ENCODE measurements at places on chromosomes 3 and 15.

DNA sequence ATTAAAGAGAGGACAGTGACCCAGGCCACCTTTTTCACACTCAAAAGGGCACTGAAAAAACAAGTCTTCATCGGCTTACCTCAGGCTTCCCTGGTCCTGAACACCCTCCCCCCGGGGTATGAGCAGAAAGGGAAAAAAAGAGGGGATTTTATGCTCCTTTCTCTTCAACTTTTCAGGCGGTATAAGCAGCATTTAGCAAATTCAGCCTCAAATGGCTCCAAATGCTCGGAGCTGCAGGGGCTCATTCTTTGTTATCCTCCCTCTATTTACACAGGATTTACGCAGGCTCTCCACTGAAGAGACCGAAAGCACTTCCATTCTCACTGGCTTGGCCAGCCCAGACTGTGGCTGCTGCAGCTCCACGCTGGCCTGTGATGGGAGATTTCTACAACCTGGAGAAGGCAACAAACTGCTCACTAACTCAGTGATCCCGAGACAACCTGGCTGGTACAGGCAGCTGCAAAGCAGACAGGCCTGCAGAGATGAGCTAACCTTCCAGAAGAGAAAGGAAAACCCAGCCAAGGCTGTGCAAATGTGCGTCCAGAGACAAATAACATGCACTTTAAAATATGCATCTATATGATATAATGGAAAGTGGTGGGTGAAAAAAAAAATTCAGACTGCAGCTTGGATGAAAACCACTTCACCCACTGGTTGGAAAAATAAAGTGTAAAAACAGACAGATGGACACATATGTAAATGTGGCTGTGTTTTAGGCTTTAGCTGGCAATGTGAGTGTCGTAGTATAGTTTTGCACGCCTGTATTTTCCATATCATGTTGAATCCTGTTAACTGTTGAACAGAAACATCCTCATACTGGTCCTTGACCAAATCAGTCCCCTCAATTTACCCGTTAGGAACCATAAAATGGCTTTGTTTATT lies 54.2 kb downstream of the MEIS2 start:
- no peak for DNase-seq

DNA sequence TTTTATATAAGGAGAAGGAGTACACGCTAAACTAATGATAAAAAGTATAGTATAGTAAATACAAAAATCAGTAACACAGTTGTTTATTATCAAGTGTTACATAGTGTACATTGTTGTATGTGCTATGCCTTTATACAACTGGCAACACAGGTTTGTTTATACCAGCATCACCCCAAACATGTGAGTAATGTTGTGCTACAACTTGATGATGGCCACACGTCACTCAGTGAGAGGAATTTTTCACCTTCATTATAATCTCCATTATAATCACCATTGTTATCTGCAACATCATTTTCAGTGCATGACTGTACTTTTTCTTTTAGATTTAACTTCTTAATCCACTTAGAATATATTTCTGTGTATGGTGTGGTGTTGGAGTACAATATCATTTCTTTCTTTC lies 204.0 kb upstream of the CTNNB1 start:
- no peak for DNase-seq

DNA sequence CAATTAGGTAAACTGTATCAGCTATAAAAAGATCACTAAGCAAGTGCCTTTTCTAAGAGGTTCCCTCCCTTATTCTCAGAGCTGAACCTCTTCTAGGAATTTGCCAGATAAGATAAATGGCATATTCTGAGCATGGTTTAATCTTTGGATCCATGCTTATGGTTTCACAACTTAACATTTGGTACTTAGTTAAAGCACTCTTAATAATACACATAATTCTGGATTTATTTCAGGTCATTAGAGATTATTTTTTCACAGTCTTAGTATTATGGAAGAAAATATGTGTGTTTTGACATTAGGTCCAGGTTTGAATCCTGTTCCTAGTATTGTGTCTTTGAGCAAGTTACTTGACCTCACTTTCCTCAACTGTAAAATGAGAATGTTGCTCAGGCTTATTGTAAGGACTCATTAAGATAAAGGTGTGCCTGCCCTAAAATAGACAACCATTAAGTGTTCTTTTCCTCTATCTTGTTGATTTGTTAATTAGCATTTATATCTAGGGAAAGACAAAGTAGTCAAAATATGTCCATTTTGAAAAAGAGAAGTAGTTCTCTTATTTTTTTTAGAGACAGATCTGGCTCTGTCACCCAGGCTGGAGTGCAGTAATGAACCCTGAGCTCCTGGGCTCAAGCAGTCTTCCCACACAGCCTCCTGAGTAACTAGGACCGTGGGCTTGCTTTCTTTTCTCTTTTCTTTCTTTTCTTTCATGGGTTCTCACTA lies 43.4 kb downstream of the TSC22D2 start:
- DNase-seq: no peak

- peak; percentile 58 for DNase-seq
Observed at GRCh38 chr3:135106445-135106844, 311.4 kb downstream of the EPHB1 start.

DNA sequence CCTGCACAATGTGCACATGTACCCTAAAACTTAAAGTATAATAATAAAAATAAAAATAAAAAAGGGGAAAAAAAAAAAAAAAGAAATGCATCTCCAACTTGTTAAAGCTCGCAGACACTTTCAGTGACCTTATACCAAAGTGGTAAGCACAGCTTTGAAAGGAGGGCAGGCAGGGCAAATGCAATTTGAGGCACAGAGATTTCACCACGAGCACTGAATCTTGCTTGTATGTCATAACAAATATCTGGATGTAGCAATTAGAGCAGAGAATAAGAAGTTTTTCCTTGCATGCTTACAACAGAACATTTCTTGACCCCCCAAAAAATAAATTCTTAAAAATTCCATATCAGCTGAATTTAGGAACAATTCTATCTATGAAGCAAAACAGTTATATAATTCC lies 66.5 kb downstream of the FBN1 start:
- DNase-seq: no peak

GRCh38 chr3:134611516-134611915 lies 39.3 kb downstream of the KY start:
- DNase-seq: no peak

DNA sequence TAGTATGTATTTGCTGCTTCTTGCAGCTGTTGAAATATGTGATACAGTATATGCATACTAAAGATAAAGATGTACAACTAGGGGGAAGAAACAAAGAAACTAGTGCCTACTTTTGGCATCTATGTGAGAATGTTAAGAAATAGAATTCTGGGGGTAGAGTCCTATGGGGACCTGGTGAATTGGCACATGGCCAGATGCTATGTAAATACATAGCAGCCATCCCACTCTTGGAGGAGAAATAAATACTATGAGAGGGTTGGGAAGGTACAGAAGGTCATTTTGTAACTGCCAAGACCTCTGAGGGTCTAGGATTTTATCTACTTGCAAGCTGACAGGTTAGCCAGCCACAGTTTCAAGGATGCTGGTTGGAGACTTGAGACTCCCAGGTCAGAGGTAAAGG lies 298.3 kb upstream of the TBL1XR1 start:
- no peak for DNase-seq

DNA sequence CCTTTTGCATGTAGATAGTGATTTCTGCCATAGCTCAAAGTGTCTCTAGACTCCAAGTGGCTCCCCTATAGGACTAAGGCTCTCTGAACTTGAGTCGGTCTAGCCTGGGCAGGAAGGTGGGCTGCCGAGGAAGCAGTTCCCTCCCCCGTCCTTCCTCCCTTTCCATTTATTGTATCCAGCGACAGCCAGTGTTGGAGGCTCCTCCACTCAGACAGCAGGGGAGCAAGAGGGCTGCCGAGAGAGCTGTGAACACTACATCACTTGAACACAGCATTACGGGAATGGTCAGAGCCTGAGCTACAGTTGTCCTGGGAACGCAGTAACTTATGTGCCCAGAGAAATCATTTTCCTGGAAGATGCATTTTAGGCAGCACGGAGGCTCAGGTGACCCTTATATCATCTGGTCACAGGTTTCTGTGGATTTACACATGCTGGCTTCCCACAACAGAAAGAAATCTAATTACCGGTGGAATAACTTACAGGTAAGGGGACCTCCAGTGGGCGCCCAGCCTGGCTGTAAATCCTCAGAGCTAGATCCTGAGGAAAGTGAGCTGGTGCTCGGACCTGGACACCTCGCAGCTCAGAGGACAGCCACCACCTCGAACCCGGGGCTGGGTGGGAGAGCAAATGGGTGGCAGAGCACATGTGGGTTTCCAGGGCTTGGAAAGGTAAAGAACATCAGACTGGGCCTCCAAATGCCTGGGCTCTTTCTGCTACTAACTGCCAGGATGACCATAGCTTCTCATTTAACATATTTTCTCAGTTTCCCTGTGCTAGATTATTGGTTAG lies 197.1 kb downstream of the UACA start:
- no peak for DNase-seq

- DNase-seq: no peak
Observed at GRCh38 chr3:13040361-13041074, 32.7 kb downstream of the IQSEC1 start.

GRCh38 chr3:32685543-32686185 lies 676 bp downstream of the CNOT10 start:
- DNase-seq: no peak

GRCh38 chr3:134687642-134688041 lies 36.8 kb upstream of the KY start:
- DNase-seq: no peak

DNA sequence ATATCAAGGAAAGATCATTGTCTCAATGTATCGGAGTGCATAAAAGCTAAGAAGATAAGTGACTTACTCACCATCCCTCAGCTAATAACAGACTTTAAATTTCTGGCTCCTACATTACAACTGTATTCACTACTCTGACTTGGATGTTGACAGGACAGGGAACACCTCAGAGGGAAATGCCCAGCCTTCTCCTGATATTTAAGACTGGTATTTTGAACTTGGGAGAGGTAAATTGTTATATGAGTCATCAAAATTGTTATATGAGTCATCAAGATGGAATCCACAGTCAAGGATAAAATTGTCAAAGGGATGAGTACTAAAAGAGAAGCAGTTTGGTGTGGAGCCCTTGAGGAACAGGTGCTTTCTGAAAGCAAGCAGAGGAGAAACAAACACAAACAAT lies 961.4 kb downstream of the VGLL3 start:
- no peak for DNase-seq

DNA sequence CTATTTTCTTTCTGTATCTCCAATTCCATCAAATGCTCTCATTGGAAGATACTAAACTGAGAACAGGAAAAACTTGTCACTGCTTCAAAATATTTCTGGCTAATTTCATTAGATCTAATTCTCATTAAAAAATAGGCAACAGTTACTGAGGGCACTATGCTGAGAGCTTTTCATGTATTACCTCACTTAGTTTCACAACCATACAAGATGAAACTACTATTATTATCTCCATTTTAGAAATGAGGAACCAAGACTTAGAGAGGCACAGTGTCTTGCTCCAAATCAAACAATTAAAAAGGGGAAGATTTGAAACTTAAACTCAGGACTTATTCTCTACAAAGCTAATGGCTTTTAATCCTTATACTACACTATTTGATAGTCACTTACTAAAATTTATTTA lies 7.2 kb upstream of the OTOL1 start:
- DNase-seq: no peak

DNA sequence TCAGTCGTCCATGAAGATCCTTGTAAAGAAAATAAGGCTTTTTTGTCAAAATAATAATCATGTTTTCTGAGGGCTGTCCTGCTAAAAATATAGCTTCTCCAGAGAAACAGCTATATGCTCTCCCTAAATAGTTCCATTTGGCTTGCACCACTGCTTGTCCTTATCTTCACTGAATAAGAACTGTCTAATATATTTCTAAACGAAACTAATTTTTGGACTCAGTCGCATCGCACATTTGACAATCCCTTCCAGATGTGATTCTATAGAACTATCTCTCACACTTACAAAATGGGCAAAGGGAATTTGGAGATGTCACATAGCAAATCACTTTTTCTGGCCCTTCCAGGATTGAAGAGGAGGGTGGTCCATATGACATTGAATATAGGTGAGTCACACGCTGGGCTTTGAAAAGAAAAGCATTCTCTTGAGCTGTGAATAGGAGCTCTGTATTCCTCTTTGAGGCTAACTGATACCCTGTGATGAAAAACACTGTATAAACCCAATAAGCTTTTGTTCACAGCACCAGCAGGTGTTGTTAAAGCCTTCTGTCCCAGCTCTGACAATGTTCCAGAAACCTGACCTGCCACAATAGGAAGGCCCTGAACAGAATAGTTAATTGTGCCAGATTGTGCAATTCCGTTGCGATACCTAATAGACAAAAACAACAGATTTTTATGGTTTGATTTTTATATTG lies 1144.2 kb downstream of the ROBO2 start:
- no peak for DNase-seq

GRCh38 chr3:73609315-73609641 lies 15.5 kb downstream of the PDZRN3 start:
- DNase-seq: no peak

- no peak for DNase-seq
Observed at GRCh38 chr15:42395838-42396237, 36.5 kb downstream of the CAPN3 start.

- DNase-seq: no peak
Observed at GRCh38 chr3:127387119-127387518, 99.3 kb upstream of the PRR20G start.

- DNase-seq: peak; percentile 85
Observed at GRCh38 chr3:51706788-51707731, at the start of gene GRM2. GRM2 (plus strand) TSS chr3:51707068; CDS start chr3:51708984, 1,916 bp downstream.

GRCh38 chr3:165346503-165346902 lies 150.3 kb upstream of the SLITRK3 start:
- no peak for DNase-seq

GRCh38 chr3:122403489-122403888 lies 12.4 kb downstream of the WDR5B start:
- DNase-seq: no peak

DNA sequence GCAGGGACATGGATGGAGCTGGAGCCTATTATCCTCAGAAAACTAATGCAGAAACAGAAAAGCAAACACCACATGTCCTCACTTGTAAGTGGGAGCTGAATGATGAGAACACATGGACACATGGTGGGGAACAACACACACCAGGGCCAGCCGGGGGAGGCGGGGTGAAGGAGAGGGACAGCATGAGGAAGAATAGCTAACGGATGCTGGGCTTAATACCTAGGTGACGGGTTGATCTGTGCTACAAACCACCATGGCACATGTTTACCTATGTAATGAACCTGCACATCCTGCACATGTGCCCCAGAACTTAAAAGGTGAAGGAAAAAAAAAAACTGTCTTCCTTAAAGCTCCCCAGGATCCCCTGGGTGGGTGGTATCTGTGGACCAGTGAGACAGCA lies 87.1 kb downstream of the ADAMTS17 start:
- DNase-seq: no peak

DNA sequence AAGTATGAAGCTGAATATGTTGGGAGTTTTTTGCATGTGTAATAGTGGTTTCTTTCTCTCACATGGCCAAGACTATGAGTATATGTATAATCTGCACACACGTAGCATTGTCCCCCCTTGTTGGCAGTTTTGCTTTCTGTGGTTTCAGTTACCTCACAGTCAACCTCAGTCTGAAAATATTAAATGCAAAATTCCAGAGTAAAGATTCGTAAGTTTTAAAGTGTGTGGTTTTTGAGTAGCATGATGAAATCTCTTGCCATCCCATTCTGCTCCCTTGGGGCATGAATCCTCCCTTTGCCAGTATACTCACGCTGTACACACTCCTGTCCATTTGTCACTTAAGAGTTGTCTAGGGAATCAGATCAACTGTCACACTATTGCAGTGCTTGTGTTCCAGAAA lies 742.0 kb upstream of the CCDC54 start:
- no peak for DNase-seq
